ENCODE measurements at places on chromosomes 4 and X. TPM values are rescaled to one million over a fixed set of nuclear protein-coding genes. Genes with fewer than 3 reads are reported as not detected.

DNA sequence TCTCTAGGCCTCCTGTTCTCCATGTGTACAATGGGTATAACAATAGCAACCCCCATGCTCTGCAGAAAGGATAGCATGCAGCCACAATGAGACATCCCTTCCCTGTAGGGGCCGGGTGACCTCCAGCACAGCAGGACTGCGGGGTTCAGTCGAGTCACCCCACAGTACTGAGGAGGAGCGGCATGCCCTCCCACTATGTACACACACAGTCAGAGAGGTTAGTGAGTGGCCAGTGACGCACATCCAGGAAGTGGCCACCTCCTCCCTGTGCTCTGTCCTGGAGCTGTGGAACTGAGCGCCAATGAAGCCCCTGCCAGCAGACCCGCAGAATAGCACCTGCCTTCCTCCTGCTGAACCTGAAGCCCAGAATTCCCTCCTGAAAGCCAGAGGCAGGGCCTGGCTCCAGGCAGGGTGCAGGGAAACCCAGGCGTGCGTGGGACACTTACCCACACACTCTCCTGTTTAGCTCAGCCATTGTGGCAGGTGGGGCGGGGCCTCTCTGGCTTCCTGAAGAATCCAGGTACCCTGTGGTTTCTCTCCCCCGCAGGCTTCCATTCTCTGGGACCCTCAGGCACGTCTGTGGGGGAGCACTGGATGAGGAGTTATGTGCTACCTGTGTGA, 50.0 kb downstream of the WFS1 start:
- DNase-seq: no peak

Gene STPG2
- 0.41 TPM for total RNA-seq

Gene OTC
- 6.3 TPM for total RNA-seq

- DNase-seq: no peak
These were observed 430.7 kb downstream of the IDS start for GRCh38 chrX:149074398-149074797.

- no peak for DNase-seq
These were observed 607.3 kb downstream of the ANKRD50 start for GRCh38 chr4:124105212-124105611.

- DNase-seq: no peak
These were observed 71.0 kb downstream of the DDX60L start for GRCh38 chr4:168409089-168409801.

All from mucosa of descending colon (tissue), 3 donors.